Fibroblast of mammary gland (primary cell): ENCODE measurements at places on chromosomes 5 and 9.
A peak's percentile ranks its signal among the peaks of the same experiment; 100 is the strongest.

DNA sequence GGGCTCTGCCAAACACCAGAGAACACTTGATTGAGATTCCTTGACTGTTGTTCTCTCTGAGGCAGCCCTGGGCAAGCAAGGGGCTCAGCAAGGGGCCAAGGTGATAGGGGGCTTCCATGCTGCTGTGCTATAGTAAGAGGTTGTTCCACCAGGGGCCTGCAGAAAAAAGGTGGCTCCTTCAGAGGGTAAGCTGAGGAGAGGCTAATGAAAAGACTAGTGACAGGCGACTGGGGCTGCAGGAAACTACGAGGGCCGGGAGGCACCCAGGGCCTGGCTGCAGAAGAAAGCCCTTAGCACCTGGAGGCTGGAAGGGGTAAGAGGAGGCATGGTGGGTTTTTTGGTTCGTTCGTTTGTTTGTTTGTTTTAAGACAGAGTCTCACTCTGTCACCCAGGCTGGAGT lies 88.0 kb upstream of the CTNNA1 start:
- no peak for DNase-seq

DNA sequence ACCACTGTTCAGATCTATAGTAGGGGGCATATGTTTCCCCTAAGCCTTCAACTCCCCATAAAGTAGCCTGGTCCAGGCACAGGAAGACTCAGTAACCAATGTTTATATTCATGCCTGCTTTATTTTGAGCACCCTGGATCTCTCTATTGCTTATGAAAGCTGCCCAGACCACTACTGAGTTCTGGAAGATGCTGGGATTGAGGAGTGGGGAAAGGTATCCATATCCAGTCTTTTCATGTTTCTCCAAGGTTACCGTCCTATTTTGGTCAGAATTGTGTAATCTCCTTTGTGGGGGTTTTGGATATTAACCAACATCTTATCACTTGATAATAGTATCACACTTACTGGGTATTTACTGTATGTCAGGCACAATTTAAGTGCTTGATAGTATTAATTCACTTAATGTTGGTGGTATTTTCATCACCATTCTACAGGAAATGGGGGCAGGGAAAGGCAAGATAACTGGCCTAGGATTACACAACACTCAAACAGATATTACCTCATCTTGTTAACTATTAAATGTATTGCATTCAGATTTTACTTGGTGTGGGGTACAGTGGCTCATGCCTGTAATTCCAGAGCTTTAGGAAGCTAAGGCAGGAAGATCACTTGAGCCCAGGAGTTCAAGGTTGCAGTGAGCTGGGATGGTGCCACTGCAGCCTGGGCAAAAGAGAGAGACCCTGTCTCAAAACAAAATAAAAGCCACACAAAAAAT lies 36.3 kb downstream of the RUSC2 start:
- DNase-seq: peak; percentile 57

DNA sequence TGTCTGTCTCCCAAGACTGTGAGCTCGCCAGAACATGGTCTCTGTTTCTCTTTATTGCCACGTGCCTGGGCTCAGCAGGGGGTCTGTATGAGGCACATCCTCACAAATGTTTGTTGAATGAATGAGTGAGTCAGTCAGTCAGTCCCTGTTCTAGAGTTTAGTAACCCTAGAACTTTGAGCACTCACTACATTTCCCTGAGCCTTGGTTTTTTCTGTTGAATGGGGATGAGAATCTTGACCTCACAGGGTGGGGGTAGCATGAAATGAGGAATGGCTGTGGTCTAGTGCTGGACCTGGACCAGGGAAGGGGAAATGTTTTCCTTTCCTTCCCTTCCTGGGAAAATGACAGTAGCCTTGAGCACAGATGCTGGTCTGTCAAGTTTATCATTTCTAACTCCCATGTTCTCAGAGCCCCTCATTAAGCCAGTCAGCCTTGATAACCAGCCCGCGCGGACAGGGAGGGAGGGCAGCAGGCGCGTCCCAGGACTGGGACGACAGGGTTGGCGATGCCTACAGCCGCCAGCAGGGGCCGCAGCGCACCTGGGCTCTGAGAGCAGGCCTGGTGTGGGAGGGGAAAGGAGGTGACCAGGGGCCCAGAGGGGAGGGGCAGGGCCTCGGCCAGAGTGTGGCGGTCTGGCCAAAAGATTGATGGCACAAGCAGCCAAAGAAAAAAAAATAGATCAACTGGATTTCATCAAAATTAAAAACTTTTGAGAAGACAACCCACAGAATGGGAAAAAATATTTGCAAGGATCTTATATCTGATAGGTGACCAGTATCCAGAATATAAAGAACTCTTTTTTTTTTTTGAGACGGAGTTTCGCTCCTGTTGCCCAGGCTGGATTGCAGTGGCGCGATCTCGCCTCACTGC lies 24.1 kb upstream of the WNK2 start:
- peak; percentile 76 for DNase-seq

DNA sequence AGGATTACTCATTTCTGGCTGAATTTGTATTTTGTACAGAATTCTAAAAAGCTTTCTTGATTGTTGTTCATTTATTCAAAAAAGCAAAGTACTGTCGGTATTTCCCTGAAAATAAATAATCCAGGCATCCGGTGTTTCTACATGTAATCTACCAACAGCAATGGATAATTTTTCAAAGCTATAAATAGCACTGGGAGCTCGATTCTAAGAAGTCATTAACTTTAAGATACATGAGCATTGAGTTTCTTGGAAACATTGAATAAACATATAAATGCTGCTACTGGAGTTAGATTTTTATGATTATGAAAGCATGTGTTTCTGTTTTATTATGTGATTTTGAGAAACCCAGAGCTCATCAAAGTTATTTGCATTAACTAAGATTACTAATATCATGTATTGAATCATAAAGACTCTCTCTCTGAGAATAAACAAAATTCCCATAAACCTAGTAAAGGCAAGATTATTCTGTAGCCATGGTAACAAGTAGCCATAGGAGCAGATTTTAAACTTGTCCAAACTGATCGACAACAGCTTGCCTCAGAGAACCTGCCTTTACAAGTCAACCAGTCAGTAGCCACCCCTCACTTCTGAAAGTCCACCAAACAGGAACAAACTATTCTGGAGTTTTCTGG lies 197.0 kb downstream of the DRD1 start:
- no peak for DNase-seq

- DNase-seq: no peak
Observed at GRCh38 chr5:39869396-39869795, 444.6 kb upstream of the DAB2 start.

DNA sequence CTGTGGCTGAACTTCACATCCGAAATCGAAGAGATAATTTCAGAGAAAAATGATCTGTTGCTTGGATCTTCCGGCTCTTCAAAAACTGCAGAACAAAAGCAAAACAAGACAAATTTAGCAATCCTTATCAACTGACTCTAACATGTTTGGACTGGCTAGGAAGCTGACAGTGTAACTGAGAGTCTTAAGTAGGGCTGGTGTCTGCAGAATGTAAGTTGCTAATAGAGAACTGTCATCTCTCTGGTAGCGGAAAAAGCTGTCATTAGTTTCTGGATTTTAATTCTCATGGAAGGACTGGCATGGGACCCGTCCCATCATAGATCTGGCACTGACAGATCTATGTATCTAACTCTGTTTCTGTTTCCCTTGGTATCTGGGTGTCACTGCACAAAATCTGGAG lies 84.4 kb upstream of the GPR151 start:
- no peak for DNase-seq

GRCh38 chr9:23769307-23769935 lies 56.6 kb downstream of the ELAVL2 start:
- DNase-seq: peak; percentile 9

DNA sequence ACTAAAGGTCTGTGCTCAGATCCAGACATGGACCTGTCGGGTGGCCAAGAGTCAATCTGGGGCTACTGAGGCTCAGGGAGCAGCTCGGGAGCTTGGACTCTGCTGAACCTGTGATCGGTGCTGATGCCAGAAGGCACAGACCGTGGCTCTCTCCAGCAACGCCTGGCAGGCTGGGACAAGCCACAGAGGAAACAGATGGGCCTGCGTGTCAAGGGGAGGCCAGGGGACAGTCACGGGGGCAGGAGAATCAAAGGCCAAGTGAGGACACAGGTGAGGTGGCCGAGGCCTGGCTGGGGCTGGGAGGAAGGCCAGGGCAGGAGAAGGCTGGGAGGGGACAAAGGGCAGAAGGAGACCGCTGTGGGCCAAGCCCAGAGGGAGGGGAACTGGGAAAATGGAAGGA lies 43.4 kb downstream of the EPB41L4B start:
- DNase-seq: no peak
